ENCODE measurements at places on chromosomes 3 and 15.

GRCh38 chr3:70261283-70261682 lies 51.2 kb downstream of the MDFIC2 start:
- no peak for DNase-seq

GRCh38 chr3:195096053-195096452 lies 174.9 kb downstream of the XXYLT1 start:
- no peak for DNase-seq

GRCh38 chr3:71304684-71305083 lies 278.8 kb downstream of the FOXP1 start:
- peak; percentile 45 for DNase-seq

DNA sequence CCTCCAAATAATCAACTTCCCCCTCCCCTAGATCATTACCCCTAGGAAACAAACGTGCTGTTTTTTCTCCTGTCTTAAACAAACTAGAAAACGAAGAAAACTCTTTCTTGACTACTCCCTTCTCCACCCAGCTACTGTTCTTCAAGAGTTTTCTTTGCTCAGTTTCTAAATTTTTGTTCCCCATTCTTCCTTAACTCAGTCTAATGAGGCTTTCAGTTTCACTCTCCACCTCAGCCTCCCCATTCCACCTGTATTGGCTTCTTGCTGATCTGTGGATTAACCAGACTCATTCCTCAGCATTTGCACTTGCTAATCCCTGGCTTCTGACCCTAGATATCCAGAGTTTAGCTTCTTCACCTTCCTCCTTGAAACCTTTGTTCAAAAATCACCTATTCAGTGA lies 26.8 kb downstream of the SERPINI1 start:
- DNase-seq = no peak

- DNase-seq = peak; percentile 71
These were observed at the start of gene FAIM for GRCh38 chr3:138608322-138609135. Gene FAIM, plus strand, starts transcription at chr3:138608771. Its CDS starts 10,956 bp downstream, at chr3:138619727.

GRCh38 chr15:31382713-31383045 lies 56.0 kb downstream of the KLF13 start:
- no peak for DNase-seq

GRCh38 chr3:40247714-40248454 lies 61.6 kb upstream of the EIF1B start:
- no peak for DNase-seq

DNA sequence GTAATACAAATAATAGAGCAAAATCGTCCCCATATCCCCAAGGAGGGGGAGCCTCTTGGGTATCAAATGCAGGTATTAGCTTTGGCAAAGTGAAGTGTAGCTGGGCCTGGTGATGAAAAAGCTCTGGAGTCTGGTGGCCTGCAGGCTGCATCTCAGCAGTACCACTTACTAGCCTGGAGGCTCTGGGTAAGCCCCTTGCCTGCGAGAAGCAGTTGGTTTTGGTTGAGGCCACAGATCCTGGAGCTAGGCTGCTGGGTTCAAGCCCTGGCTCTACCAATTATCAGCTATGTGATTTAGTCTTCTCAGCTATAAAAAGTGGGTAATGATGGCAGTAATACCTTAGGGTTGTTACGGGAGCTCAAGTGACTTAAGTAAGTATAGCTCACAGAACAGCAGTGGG lies 6.1 kb downstream of the KCNAB1 start:
- no peak for DNase-seq

GRCh38 chr15:88161636-88162035 lies 94.9 kb downstream of the NTRK3 start:
- no peak for DNase-seq

GRCh38 chr15:97966246-97966645 lies 5.7 kb downstream of the ARRDC4 start:
- no peak for DNase-seq

GRCh38 chr3:112097378-112097777 lies 11.2 kb downstream of the C3orf52 start:
- DNase-seq = peak; percentile 33

DNA sequence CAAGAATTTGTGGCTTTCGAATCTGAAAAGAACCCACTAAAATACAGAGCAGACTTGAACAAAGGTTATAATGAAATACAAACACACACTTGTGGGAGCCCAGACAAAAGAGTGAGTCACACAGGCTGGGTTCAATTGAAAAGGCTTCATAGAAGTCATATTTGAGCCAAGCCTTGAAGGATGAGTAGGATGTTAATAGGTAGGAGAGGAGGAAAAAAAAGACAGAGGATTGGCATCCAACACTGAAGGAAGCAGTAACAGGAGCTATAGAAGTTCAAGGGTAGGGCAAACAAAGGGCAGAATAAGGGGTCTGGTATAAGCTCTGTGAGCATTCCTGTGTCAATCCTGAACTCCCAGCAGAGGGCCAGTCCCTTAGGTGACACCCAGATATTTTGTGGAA lies 325.4 kb downstream of the FOXP1 start:
- no peak for DNase-seq

GRCh38 chr3:103787164-103787871 lies 1352.5 kb downstream of the ZPLD1 start:
- no peak for DNase-seq

GRCh38 chr3:134144694-134145093 lies 106.0 kb downstream of the RYK start:
- no peak for DNase-seq

DNA sequence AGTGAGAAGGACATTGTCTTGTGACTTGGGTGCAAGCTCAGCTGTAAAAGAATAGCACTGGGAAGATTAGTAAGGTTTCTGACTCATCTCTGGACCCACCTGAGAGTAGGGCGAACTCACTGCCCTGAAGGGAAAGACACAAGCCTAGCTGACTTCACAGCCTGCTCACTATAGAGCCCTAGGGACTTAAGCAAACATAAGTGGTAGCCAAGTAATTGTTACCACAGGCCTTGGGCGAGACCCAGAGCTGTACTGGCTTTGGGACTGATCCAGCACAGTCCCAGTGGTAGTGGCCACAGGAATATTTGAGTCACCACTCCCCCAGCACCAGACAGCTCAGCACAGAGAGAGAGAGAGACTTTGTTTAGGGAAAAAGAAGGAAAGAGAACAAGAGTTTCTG lies 429.9 kb downstream of the TBL1XR1 start:
- DNase-seq = no peak

GRCh38 chr15:62472616-62473299 lies 307.7 kb upstream of the C2CD4B start:
- DNase-seq = no peak

DNA sequence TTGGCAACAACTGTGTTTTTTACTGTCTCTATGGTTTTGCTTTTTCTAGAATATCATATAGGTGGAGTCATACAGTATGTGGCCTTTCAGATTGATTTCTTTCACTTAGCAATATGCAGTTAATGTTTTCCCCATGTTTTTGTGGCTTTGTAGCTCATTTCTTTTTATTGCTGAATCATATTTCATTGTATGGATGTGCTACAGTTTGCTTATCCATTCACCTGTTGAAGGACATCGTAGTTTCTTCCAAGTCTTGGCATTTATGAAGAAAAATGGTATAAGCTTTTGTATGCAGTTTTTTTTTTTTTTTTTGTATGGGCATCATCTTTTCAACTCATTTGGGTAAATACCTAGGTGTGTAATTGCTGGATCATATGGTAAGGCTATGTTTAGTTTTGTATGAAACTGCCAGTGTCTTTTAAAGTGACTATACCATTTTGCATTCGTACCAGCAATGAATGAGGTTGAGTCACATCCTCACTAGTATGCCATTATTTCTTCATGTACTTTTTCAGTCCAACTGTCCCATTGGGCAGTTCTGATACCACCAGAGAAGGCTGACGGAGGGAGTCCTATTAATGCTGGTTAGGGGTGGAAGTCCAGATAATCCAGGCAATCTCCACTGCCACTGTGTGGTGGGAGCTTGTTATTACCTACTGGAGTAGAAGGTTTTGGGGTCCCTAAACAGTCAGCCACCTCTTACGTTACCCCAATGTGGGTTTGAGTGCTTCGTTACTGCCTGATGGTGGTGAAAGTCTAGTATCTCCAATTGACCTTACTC lies 210.5 kb downstream of the DOCK3 start:
- DNase-seq = no peak

DNA sequence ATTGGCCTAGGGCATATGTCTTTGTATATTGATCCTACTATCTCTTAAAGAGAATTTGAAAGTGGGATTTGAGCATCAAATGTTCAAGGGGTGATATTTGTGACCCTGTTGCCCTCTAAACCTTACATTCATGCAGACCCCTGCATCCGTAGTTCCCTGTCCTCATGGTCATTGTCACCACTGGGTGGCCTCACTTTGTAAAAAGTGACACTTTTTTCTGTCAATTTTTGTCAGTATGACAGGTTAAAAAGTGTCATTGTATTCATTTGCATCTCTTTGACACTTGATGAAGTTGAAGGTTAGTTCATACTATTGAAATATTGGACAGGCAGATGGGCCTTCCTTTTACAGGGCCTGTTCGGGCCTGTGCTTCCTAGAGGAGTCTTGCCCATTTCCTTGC lies 12.3 kb upstream of the KLF15 start:
- DNase-seq = no peak

DNA sequence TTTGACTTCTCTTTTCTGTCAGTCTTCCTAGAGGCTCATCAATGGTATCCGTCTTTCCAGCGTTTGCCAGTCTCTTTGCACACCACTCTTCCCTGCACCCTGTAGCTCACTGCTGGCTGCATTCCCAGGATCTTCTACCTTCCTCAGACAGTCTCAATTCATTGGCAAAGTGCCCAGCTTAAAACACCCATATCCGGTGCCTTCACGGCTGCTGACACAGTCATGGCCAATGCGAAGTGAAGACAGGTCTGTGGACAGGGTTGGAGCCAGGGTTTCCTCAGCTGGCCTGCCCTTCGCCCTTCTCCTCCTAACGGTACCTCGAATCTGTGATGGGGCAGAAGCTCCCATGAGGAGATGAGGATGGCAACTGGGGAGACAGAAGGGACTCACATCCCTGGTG lies 36.1 kb downstream of the PTH1R start:
- DNase-seq = no peak

- peak; percentile 51 for DNase-seq
These were observed 26.5 kb downstream of the LYSMD4 start for GRCh38 chr15:99706557-99707303.

GRCh38 chr15:78000091-78000926 lies 77.2 kb downstream of the TBC1D2B start:
- peak; percentile 88 for DNase-seq

DNA sequence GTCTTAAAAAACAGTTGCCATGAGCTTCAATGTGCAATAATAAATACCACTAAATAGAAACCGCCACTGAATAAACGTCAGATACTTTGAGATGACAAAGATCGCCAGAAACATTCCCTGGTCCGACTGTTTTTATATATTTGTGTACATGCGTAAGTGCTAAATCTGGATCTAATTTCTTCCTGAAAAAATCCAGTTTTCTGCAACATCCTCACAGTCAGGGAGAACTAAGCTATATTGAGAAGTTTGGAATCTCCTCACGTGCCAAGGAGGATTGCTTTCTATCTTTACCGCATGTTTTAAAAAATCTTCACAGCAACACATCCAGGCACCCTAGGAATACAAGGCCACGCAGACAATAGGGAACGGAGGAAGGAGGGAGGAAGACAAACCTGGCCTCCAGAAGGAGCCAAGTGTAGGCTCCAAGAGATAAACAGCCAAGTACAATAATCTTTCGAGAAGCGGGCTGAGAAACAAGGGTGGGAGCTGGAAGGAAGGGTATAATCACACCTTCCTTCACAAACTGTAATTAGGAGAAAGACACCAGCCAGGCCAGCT lies 5.7 kb downstream of the VGLL4 start:
- no peak for DNase-seq

DNA sequence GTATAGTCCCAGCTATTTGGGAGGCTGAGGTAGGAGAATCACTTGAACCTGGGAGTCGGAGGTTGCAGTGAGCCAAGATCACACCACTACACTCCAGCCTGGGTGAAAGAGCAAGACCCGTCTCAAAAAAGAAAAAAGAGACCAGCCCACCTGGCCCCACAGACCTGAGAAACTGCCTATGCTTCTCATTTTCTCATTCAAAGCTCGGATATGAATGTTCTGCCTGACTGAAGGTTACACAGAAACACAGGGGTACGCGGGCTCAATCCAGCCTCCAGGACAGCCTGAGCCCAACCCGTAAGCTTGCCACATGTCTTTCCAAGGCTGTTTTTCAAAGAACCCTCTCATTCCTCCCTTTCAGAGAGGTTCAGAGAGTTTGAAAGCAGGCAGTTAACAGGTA lies 9.7 kb upstream of the LRRC15 start:
- no peak for DNase-seq

DNA sequence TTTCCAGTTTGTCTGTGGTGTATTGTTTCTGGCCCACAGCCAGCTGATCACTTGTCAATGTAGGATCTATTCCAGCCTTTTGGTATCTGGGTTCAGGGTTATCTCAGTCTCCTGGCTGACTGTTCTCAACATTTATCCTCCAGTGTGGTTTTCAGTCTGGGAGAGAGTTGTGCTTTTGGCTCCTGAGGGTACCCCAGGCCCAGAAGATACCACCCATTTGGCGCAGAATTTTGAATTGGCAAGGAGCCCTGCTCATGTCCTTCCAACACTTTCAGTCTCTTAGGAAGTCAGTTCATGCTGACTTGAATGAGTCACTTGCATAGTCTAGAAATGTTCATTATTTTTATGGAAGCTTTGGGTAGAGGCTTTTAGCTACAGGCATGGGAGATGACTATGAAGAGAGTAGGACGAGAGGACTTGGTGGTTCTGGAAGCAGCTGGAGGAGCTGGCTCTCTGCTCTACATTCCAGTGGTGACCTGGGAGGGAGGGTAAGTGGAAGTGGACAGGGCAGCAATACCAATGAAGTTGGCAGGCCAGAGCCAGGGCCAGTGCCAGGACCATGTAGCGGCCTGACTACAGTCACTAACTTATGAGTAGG lies 7.2 kb downstream of the POLR2H start:
- DNase-seq = no peak

DNA sequence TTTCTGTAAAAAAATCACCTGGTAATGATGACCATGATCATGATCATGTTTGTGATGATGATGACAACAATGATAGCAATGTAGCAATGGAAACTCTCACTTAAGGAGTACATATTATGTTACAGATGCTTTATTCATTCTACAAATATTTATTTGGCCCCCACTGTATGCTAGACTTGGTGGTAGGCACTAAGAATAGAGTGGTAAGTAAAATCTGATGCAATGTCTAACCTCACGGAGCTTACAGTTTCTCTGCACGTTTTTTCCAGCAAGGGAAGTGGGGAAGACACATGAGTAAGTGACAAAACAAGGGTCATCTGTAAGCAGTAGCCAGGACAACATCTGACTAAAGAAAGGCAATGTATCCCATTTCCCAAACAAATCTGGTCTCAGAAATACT lies 199.4 kb upstream of the MRPL3 start:
- no peak for DNase-seq

DNA sequence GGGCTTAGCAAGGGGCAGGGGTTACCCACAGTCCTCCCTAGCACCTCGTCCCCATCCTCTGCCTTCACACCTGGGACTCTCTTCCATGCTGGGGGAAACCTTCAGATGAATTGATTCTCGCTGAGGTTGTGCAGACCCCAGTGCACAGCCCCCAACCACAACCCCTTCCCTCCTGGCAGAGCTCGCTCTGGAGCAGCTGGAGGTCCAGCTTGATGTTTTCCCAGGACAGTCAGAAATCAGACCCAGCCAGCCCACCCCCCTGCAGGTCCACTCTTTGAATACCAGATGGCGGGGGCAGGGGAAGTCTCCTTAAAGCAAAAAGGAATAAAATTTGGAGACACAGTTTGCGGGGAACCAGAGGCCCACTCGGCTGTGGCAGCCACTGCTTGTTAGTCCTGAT lies 234.4 kb downstream of the XXYLT1 start:
- no peak for DNase-seq

GRCh38 chr15:65558336-65558735 lies 28.1 kb downstream of the HACD3 start:
- no peak for DNase-seq

- peak; percentile 75 for DNase-seq
These were observed 73.0 kb downstream of the ATP10A start for GRCh38 chr15:25790000-25790660.
